ENCODE measurements at places on chromosomes 4 and X.

GRCh38 chr4:121789960-121790829 is 10.9 kb upstream of the EXOSC9 start:
- H3K27me3 ChIP-seq: no peaks in the 10 kb centered on the region
- H3K4me1 ChIP-seq: peaks cover 8% of the 10 kb centered on the region
- H3K36me3 ChIP-seq: no peaks in the 10 kb centered on the region
- no peak for DNase-seq
- H3K4me3 ChIP-seq: no peak overlapping the region

DNA sequence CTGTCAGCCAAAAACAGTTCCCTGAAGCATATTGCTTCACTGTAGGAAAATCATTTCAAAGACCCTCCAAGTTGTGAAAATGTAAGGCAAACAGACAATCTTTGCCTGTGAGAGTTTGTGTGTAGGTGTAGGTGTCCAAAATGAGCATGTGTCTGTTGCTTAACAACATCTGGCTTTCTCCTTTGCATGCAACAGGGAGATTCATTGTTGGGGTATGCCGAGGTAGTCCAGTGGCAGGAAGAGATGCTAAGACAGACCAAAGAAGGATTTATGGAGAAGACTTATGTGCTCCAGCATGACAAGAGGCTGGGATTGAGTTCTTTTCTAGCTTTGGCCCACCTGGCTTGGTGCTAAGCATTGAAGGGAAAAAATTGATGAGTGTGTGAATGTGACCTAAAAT is 29.8 kb upstream of the SMAD1 start:
- no peaks in the 10 kb centered on the region for H3K4me1 ChIP-seq
- H3K27me3 ChIP-seq: no peaks in the 10 kb centered on the region
- no peak overlapping the region for H3K4me3 ChIP-seq
- H3K27ac ChIP-seq: no peak overlapping the region
- H3K36me3 ChIP-seq: no peaks in the 10 kb centered on the region
- DNase-seq: no peak

- no peak overlapping the region for H3K27ac ChIP-seq
- H3K4me1 ChIP-seq: no peaks in the 10 kb centered on the region
- DNase-seq: no peak
- no peaks in the 10 kb centered on the region for H3K27me3 ChIP-seq
- H3K4me3 ChIP-seq: no peak overlapping the region
These were observed 560.7 kb upstream of the TENM3 start for GRCh38 chr4:181682367-181683047.

DNA sequence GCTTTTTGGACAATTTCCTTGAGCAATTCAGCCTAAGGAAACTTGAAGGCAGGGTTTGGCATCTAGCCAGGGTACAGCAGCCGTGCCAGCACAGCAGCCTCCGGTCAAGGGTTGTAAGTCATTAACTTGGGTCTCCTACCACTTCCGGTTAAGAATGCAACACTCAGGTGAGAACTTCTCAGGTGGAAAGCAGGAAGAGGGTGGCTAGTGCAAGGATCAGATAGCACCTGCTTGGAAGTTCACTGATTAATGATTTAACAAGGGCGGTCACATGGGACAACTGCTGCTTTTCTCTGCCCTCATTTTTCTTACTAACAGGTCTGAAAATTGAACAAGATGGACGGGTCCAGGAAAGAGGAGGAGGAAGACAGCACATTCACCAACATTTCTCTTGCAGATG is 30.1 kb upstream of the SCOC start:
- no peak for DNase-seq
- H3K4me1 ChIP-seq: no peaks in the 10 kb centered on the region
- H3K27me3 ChIP-seq: peaks cover 3% of the 10 kb centered on the region
- H3K27ac ChIP-seq: no peak overlapping the region

DNA sequence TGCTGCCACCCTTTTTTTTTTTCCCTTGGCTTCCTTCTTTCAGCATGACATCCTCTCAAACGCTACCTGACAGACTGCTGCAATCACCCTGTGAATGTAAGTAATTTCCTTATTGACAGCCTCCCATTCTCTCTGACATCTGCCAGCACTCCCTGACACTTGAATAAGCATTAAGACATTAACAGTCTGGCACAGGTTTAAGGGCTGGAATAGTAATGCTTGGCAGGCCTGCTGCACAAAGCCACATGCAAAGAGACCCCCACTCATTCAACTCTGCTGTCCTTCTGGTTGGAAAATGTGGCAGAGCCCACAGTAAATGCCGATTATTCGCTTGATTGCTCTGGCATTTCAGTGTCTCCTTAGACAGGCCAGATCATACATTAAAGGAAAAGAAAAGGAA is 28.1 kb upstream of the RASGEF1B start:
- no peak for DNase-seq
- H3K4me1 ChIP-seq: peaks cover 57% of the 10 kb centered on the region
- peak overlapping the region; percentile 94 for H3K27ac ChIP-seq
- peaks cover 8% of the 10 kb centered on the region for H3K27me3 ChIP-seq

DNA sequence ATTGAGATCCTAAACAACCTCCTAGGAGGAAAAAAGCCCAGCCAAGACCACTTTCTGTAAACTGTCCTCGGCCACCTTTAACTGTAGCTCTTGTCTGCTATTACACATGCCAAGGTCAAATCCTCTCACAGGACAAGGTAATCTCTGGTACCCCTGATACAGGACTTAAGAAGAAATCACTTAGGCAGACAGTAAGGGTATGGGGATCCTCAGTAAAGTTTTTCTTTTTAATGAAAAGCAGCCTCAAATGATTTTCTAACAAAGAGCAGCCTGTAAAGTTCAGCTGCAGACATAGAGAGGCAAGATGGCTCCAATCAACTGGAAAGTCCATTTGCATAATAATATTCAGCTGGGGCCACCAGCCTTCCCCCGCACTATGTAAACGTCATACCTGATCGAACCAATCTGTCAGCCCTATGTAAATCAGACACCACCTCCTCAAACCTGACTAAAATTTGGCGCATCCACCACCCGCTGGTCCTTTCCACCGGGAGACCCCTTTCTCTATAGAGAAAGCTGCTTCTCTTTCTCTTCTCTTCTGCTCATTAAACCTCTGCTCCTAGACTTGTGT is 14.6 kb upstream of the MPP1 start:
- no peaks in the 10 kb centered on the region for H3K27me3 ChIP-seq
- H3K4me1 ChIP-seq: no peaks in the 10 kb centered on the region
- no peak for DNase-seq
- peak overlapping the region; percentile 38 for H3K27ac ChIP-seq
- H3K36me3 ChIP-seq: no peaks in the 10 kb centered on the region

DNA sequence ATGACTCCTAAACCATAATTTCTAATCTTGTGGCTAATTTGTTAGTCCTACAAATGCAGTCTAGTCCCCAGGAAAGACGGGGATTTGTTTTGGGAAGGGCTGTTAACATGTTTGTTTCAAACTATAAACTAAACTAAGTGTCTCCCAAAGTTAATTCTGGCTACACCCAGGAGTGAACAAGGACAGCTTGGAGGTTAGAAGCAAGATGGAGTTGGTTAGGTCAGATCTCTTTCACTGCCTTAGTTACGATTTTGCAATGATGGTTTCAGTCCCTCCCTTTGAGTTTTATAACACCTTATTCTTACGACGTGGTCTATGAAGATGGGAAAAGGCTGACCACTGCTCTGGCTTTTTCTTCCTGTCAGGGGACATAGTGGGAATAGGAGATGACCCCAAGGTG is 27.0 kb upstream of the IL2 start:
- no peaks in the 10 kb centered on the region for H3K4me1 ChIP-seq
- no peak overlapping the region for H3K4me3 ChIP-seq
- H3K27me3 ChIP-seq: no peaks in the 10 kb centered on the region
- H3K36me3 ChIP-seq: no peaks in the 10 kb centered on the region
- no peak for DNase-seq

DNA sequence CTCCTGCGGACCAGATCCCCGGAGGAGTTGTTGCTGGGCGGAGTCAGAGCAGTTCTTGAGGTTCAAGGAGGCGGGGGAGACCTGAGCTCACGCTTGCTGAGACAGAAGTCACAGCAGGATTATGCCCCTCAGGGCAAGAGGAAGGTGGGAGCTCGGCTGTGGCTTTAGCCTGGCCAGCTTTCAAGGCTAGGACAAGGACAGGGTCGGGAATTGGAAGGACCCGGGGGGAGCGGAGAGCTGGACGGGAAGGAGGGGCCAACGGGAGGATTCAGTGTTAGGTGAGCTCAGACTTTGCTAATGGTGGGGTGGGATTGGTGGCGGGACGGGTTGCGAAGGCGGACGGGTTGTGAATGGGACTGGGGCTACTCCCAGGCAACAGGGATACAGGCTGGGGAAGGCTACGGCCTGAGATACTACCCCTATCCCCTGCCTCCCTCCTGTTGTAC is at the start of gene RIBC1:
Gene RIBC1, plus strand, starts transcription at position 13 of the 446 bp plus-strand sequence. CDS start 3,404 bp downstream, outside the sequence.
- no peaks in the 10 kb centered on the region for H3K36me3 ChIP-seq
- no peak for DNase-seq
- peaks cover 5% of the 10 kb centered on the region for H3K4me1 ChIP-seq
- no peaks in the 10 kb centered on the region for H3K27me3 ChIP-seq
- peak within 1 kb of the TSS; percentile 96 for H3K27ac ChIP-seq
- peak within 1 kb of the TSS; percentile 99 for H3K4me3 ChIP-seq

DNA sequence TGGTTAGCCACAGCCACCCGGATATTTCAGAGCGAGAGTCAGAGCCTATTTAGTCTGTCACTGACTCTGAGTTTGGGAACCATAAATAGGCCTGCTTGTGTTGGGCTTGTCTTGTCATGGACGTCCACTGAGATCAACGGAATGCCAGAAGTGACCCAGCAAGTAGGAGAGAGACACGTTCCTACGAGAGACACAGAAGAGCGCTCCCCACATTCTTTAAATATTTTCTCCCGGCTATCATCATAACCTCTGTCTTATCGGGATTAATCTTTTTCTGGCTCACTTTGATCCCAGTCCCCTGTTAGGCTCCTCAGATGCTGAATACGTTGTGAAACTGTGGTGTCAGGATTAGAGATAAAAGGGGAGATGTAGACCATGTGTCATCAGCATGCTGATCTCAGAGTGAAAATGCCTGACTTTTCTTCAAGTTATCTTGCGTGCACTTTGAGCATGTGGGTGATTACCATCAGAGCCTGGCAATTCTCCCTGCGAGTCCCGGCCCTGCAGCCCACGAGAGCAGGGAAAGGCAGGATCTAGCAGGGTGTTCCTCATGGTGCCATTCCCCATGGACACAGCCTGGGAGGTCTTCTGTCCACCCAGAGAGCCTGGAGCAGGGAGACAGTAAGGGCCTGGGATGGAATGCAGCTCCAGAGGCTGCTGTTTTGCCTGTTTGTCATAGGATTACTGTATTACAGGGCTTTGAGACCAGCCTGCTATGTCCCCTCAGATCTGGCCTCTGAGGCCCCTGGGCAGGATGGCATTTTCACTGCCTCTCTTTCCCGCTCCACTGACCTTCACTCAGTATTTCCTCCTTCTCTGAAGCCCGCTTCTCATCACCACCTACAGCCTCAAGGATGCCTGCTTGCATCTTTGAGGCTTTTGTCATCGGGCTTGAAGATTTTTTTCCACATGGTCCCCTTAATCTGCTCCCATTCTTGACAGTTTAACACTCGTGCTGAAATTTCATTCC is 2.8 kb upstream of the TENM3 start:
- H3K27ac ChIP-seq: no peak overlapping the region
- no peaks in the 10 kb centered on the region for H3K4me1 ChIP-seq
- no peak overlapping the region for H3K4me3 ChIP-seq
- no peaks in the 10 kb centered on the region for H3K27me3 ChIP-seq

GRCh38 chrX:28278251-28278650 is 297.0 kb upstream of the DCAF8L1 start:
- peaks cover 4% of the 10 kb centered on the region for H3K4me1 ChIP-seq
- no peaks in the 10 kb centered on the region for H3K36me3 ChIP-seq
- no peak overlapping the region for H3K27ac ChIP-seq
- H3K27me3 ChIP-seq: no peaks in the 10 kb centered on the region
